HEK293T (cell line): ENCODE measurements at places on chromosomes 4 and X.

DNA sequence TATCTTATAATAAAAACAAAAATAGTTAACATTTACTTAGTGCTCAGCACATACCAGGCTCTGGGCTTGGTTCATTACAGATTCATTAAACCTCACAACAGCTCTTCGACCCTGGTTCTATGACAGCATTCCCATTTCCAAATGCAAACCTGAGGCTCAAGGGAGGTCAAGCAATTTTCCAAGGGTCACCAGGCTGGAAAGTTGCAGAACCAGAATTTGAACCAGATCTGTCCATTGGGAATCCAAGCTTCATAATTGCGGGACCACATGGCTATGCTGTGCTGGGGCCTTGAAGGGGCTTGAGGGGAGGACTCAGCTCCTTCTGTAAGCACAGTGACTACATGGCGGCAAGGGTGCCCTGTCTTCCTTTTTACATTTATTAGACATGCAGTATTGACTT lies 197.3 kb upstream of the LNX1 start:
- DNase-seq, result no peak

- DNase-seq, result no peak
Measured at GRCh38 chr4:39170301-39170700, 12.0 kb upstream of the WDR19 start.

DNA sequence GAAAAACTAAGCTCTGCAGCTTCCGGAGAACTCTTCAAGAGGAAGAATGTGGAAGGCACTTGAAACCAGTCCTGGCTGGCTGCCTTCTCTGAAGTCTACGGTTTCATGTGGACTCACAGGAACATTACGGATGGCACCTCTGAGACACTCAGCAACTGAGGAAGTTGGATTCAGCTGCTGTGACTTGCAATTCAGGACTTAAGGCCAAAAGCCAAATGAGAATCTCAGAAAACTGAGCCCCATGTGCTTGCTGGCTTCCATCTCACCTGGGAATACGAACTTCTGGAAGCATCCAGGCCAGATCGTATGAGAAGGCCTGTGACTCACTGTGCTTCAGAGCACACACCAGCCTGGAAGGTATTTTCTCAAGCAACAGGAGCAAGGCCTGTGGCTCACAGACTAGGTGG lies 107.8 kb upstream of the GPC4 start:
- DNase-seq, result no peak

GRCh38 chr4:141102367-141102766 lies 30.9 kb downstream of the RNF150 start:
- no peak for DNase-seq

- peak; percentile 34 for DNase-seq
Measured at GRCh38 chrX:12894074-12895030, 12.1 kb upstream of the TLR8 start.

GRCh38 chr4:98510757-98511517 lies 147.5 kb downstream of the TSPAN5 start:
- no peak for DNase-seq

- DNase-seq, result no peak
Measured at GRCh38 chr4:76790377-76790776, 107.6 kb downstream of the SOWAHB start.

- no peak for DNase-seq
Measured at GRCh38 chrX:130628516-130628915, 226.7 kb downstream of the RBMX2 start.

- no peak for DNase-seq
Measured at GRCh38 chrX:49193542-49193964, 6.4 kb downstream of the SYP start.

DNA sequence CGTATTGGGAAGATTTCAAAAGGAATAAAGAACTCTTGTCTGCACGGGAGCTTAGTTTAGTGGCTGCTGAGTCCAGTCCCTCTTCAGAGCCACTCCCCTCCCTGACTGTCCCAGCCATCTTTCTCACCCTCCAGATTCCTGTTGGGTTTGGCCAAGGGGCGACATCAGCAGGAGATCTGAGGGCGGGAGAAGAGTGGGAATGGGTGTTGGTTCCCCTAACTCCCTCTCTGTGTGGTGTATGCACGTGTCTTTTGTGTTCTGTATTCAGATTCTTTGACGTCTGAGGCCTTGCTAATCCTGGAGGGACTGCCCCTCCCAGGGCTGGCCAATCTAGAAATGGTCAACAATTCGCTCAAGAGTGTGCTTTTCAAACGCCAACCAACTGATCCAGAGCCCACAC lies 37.4 kb downstream of the CYTL1 start:
- no peak for DNase-seq

DNA sequence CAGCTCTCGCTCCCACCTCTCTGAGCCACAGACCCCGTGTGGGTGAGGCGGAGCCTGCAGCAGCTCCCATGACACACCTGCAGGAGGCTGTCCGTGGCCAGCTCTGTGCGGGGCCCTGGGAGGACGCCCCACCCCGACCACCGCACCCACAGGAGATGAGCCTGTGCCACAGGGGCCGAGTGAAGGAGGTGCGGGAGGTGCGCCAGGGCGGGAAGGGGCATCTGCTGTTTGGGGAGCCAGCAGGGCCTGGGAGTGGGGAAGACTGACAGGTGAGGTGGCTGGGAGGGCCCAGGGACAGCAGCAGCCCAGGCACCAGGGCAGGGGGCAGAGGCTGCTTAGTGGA lies 52.0 kb downstream of the ACOX3 start:
- no peak for DNase-seq

DNA sequence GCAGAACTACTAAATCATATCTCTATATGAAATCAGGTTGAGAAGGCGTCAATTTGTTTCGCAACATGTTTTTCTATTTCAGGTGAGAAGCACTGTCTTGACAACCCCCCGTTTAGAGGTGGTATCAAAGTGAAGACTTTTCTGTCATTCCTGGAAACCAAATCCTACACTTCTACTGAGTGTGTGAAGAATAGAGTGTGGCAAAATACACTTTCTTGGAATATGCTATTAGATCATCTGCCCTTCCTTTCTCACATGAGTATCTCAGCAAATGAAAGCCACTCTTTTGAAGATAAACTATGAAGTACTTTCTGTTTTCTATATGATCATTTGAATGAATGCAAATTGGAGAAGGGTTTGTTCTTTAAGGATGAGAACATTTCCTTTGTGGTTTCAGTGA lies 174.0 kb upstream of the FMR1 start:
- DNase-seq, result no peak

- DNase-seq, result no peak
Measured at GRCh38 chr4:108352664-108353308, 184.1 kb upstream of the LEF1 start.

DNA sequence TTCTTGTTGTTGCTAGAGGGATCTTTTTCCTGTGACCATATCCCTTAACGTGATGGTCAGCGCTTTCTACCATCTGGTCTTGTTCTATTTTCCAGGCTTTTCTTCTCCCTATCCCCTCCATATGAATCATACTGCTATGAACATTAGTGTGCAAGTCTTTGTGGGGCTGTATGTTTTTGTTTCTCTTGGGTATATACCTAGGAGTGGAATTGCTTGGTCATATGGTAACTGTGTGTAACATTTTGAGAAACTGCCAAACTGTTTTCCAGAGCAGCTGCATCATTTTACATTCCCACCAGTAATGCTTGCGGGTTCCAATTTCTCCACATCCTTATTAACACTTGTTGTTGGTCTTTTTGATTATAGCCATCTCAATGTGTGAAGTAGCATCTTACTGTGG lies 121.4 kb downstream of the SPRY1 start:
- no peak for DNase-seq

- DNase-seq, result no peak
Measured at GRCh38 chr4:18798123-18798522, 776.6 kb upstream of the LCORL start.

DNA sequence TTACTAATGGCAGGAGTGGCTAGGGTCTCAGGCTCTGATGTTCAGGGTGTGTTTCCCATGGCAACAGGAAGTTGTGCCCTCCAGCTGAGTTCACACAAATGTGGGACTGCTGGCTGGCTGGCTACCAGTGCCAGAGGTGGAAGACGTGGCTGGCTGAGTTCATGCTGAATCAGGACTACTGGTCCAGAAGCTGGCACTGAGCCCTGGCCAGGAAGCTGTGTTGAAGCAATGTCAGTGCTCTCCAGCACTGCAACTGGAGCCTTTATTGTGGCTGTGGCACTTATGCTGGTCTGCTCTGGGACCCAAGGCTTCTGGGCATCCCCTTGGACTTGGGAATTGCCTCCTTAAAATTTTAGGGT lies 42.0 kb upstream of the ZXDA start:
- DNase-seq, result no peak

DNA sequence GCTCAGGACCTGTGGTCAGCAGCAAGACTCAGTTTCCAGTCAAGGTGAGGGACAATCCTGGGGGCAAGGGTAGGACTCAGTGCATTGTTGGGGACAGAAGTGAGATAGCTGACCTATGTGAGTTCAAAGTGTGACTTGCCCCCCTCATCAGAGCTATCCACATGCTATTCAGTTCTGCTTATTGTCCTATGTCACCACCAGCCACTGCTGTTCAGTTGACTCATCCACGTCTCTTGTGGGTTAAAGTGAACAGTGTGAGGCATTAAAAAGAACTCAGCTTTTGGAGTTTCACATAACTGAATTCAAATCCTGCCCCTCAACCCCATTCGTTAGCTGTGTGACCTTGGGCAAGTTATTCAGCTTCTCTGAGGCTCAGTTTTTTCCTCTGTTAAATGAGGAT lies 4.4 kb upstream of the APLN start:
- no peak for DNase-seq

GRCh38 chr4:122129061-122129460 lies 23.1 kb upstream of the BLTP1 start:
- DNase-seq, result no peak

GRCh38 chrX:48976086-48976485 lies 4.4 kb upstream of the KCND1 start:
- no peak for DNase-seq

DNA sequence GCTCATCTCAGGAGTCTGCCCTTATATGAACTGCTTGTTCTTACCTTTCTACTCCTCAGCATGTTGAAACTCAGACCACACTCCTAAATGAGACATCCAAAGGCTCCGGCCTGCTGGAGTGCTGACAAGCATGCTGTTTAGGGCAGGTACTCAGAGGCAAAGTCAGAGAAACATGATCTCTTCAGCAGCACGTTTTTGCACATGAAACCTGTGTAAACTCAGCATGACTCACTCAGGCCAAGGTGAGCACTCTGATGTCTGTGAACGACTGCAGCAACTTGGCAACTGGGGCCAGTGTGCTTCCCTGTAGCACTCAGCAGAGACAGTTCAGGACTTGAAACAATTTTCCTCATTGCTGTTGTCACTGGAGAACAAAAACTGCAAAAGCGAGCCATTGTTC lies 109.6 kb downstream of the PACRGL start:
- no peak for DNase-seq

GRCh38 chrX:107574054-107574683 lies 54.1 kb upstream of the PRPS1 start:
- no peak for DNase-seq

DNA sequence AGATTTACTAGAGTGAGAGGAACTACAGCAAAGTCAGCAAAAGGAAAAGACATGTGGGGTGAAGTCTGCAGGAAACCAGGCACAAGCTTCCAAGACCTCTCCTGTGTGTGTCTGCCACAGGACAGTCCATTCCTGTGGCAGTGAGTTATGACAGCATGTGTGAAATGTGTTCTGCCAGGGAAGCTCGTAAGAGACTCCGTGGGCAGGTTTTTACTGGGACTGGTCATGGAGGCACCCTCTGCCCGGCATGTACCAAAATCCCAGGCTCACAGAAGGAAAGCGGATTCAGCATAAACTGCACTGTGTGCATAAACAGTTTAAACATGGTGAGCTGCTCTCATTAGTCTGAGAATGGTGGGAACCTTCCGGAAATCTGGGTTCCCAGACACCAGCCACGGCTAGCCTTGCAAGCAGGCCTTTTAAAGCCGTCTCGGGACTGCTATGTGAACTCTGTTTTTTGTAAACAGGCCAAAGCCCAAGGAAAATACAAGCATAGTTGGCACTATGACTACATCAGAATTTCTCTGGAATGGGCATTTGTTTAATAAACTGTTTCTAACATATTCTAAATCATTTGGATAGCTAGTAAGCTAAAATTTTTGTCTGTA lies 288.5 kb downstream of the TENM3 start:
- DNase-seq, result no peak

- DNase-seq, result no peak
Measured at GRCh38 chr4:78145622-78146021, 88.5 kb downstream of the FRAS1 start.

GRCh38 chr4:89324671-89325070 lies 17.1 kb upstream of the GPRIN3 start:
- DNase-seq, result no peak
